HTR-8/SVneo (cell line): ENCODE measurements at places on chromosomes 2 and 18.

GRCh38 chr18:10201659-10202058 is 252.8 kb upstream of the APCDD1 start:
- no peak for DNase-seq

- no peak for DNase-seq
Measured at GRCh38 chr18:23943903-23944624, 70.5 kb upstream of the TTC39C start.

DNA sequence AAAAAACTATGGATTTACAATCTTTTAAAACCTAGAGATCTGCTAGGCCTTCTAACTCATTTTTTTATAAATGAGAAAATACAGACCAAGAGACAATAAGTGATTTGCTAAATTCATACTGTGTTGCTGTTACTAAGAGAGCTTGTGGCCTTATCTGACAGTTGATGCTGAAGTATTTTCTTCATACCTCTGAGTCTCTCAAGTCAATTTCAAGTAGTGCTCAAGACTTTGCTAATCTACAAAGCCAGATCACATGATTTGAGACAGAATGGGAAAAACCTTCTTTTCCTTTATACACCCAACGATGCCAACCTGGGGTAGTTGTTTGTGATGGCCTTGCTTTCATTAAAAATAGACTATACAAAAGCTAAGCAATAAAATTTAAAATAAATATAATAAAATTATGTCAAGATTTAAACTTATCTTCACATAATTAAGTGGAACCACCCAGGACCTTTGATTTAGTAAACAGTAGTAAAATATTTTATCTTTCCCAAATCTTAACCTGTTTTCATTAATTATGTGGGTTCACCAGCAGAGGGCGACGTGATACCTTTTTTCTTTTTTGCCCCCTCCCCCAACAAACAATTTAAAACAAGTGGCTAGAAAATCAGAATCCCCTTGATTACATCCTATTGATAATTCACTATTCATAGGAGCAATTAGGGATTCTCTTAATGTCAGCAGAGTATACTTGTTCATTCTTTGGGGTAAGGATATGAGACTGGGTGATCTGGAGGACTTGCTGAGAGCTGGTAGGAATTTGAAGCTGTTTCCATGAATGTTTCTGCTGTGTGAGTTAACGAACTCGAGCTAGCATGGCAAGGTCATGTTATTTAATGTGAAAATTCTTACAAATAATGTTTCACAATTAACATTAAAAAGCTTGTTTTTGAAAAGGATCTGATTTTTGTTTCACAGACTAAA is 49.6 kb upstream of the SLC5A7 start:
- DNase-seq = no peak

DNA sequence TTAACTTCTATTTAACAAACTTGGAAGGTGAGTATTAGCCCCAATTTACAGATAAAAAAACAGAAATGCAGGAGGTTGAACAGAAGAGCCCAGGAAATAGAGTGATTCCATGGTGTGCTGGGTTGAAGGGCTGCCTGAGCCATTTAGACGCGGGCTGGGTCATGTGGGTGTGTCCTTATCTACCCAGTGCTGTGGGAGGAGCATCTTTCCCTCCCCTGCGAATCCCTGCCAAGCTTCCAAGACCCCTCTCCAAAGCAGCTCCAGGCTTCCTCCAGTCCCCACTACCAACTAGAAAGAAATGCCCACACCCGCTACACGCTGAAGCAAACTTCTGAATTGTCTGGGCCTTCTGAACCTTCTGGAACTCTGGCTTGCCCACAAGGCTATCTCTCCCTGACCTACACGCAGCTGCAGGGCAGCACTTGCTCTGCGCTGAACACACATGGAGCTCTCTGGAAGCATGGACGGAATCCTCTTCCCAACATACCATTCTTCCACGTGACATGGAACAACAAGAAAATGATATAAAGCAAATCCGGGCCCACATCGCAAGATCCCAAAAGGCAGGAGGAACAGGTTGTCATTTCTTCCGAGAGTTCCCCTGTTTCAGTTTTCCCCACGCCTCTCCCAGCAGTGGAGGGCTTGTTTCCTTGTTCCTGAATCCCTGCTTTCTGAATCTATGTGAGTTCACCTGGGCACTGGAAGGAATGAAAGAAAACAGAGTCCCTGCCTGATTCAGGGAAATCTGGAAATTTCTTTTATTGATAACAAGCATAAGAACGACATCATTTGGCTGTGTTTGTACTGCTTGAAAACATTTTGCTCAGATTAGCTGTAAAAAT is 562.7 kb upstream of the ID2 start:
- no peak for DNase-seq

DNA sequence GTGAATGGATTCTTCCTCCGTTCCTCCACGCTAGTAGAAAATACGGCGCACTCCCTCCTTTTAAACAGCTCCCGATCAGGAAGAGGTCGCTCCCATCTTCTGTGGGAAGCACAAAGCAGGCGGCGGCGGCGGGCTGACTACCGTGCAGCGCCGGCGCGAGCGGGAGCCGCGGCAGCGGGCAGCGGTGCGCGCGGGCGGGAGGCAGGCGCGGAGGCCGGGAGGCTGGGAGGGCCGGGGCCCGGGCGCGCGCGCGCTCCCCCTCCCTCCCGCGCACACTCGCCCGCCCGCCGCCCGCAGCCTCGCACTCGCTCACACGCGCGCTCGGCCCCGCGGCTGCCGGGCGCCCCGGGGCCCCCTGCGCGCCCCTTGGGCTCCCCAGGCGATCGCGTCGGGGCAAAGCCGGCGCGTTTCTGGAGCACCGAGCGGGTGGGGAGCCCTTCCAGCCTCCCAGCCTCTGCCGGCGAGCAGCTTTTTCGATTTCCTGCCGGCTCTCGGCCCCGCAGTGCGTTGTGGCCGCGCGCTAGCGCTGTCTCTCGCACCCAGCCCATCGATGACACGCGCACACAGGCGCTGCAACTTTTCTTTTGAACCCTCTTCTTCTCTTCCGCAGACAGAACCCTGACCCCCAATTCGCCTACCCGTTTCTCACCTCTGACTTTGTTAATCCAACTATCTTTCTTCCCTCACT is at the start of gene SLC8A1:
Gene SLC8A1, minus strand, starts transcription at position 173 of the 688 bp plus-strand sequence.
- DNase-seq = no peak

DNA sequence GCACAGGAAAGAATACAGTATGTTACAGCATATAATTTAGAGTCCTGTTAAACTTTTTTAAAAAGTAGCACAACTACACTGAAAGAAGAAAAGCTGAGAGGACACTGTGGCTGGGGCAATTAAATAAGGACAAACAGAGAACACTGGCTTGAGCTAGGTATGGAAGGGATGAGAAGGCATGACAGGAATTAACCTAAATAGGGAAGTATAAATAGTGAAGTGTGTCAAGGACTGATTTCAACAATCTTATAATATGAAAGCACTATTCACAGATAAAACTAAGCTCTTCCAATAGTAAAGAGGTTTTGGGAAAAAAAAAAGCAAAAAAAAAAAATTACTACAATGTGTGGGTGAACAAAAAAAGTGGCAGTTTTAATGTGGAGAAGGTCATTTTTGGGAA is 45.5 kb downstream of the PPP3R1 start:
- DNase-seq = no peak

- no peak for DNase-seq
Measured at GRCh38 chr2:53275743-53276142, 491.9 kb upstream of the CHAC2 start.

DNA sequence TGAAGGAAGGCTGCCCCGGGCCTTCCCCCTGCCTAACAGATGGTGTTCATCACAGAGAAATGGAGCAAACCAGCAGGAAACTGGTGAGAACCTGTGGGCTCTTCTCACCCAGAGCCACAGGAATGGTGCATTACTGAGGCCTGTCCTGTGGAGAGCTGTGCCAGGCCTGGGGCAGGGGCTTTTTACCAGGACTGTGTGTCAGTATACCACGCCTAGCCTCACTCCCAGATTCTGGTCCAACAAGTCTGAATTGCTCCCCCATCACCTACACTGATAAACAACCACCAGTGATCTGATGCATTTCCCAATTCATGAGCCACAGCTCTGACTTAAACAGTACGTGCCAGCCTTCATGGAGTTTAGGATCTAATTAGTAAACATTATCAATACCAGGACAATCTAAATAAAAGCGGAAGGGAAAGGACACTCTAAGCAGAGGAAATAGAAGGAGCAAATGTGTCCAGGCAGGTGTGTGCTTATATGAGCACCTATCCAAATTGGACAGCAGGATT is 8.9 kb upstream of the DGUOK start:
- DNase-seq = no peak

GRCh38 chr2:55604027-55604565 is 13.3 kb downstream of the PPP4R3B start:
- no peak for DNase-seq

DNA sequence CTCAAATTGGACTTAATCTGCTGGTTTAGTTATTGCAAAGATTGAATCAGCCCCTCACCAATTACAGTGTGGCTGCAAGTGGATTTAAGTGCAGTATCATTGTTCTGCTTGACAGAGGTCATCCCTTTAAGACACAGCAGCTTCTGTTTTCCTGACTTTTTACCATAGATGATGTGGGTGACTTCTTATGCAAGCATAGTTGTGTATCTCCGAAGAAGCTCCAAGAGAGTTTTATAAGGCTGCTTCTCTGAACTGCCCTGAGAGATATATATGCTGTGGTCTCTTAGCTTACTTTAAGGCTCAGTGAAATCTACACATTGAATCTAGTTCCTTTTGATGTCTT is 3.5 kb downstream of the TRIB2 start:
- DNase-seq = no peak

DNA sequence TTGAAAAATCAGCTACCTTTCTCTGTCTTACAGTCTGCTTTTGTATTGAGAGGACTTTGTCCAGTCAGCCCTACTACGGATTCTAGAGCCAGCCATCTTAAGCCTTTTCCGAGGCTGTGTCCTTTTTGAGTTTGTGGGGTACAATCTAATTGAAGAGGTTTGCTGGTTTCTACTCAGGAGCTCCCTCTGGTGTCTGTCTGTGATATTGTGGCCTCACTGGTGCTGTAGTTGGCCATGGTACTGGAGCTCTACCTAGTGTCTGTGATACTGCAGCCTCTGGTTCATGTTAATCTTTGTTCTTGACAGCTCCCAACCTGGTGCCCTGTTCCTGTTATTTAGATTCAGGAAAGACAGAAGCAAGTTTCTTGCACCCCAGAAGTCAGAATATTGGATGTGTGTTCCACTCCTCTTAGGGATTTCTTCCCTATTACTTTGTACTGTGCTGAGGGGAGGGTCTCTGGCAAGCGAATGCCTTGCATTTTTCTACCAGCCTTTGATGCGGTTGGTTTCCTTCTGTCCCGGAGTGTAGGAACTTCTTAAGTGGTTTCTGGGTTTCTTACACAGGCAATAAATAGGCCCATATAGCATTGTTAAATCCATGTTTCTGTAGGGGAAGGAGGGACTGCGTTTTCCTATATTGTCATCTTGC is 78.5 kb downstream of the ACSL3 start:
- peak; percentile 27 for DNase-seq

- no peak for DNase-seq
Measured at GRCh38 chr2:85326406-85327159, 1.2 kb downstream of the TGOLN2 start.
